ENCODE measurements at places on chromosomes 5 and 9.

DNA sequence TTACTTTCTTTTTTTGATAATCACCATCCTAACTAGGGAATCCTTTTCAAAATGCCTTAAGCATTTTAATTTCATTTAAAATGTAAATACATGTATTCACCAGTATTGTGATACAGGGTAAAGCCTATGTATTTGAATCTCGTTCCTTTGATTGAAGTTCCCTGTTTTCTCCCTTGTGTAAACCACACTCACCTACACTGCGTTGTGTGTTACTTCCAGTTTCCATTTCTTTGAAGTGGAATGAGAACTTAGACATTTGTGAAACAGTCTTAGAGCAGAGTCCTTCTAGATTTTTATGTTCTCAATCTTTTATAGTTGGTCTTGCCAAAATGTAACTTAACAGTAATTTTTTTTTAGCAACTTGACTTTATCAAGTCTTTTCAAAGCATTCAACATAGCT is 101.4 kb downstream of the ZNF462 start:
- no peak for DNase-seq

GRCh38 chr9:121708768-121709488 is 57.5 kb downstream of the DAB2IP start:
- DNase-seq = no peak

- DNase-seq = no peak
Observed at GRCh38 chr5:143143973-143144372, 259.5 kb downstream of the NR3C1 start.

DNA sequence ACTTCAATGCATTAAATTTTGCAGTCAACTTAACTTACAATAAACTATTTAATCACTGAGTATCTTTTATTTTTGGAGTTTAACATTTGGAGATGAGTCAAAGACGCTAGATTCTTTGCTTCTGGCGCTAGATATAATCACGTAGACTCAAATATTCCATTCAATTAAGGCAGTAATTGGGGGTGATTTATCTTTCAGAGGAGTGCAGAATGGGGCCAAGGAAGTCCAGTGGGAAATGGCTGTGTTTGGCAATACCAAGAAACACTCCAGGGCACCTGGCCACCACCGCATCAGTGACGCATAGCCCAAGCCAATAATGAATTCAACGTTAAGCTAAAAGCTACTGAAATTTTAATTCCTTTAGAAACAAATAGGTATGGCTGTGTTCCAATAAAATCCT is 81.2 kb downstream of the PHAX start:
- no peak for DNase-seq

- DNase-seq = no peak
Observed at GRCh38 chr9:27537027-27537435, 7.4 kb upstream of the MOB3B start.

DNA sequence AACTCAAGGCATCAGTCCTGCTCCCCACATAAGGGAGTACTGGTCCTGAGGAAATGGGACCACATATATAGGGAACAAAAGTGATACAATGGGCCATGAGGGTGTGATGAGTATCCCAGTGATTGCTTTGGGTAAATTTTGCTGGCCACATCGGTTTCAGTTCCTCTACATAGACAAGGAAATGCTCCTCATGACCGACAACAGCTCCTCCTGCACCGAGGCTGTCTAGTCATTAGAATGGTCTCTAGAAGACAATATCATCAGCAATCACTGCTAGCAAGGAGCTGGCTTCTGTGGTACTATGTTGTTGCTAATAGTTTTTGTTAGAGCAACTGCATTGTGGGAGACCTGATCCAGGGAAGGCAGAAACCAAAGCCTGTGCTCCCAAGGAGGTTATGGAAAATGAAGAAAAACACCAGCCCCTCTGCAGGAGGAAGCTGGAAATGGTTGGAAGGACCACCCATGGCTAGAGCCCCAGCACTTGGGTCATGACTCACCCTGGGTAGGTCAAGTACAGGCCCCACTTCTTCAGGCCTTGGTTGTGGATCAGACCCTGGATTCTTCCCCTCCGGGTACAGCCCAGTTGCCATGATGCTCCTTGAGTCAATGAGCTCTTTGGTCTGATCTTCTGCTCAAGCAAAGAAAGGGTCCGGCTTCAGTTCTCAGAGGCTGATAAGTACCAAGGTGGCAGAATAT is 3.4 kb upstream of the CTSL start:
- DNase-seq = no peak

DNA sequence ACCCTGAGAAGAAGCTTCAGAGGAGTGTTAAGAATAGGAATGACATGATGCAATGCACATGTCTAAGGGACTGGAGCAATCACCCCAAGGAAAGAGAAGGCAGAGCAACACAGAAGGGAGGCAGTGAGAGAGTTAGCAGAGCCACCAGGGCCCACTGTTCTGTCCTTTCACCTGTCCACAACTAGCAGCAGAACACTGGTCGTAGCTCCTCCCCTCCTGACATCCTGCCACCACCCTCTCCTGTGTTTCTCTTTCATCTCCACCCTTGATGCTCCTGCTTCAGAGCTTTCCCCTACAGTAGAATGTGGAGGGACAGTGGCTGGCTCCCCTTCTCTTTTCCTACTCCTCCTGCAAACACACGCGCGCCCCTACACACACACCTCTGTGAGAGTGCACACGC is 483.4 kb upstream of the KIF2A start:
- DNase-seq = no peak

Data from osteocyte (in vitro differentiated cells).